Common myeloid progenitor, CD34-positive (primary cell): ENCODE measurements at places on chromosomes 1 and 21.
A peak's percentile ranks its signal among the peaks of the same experiment; 100 is the strongest.

DNA sequence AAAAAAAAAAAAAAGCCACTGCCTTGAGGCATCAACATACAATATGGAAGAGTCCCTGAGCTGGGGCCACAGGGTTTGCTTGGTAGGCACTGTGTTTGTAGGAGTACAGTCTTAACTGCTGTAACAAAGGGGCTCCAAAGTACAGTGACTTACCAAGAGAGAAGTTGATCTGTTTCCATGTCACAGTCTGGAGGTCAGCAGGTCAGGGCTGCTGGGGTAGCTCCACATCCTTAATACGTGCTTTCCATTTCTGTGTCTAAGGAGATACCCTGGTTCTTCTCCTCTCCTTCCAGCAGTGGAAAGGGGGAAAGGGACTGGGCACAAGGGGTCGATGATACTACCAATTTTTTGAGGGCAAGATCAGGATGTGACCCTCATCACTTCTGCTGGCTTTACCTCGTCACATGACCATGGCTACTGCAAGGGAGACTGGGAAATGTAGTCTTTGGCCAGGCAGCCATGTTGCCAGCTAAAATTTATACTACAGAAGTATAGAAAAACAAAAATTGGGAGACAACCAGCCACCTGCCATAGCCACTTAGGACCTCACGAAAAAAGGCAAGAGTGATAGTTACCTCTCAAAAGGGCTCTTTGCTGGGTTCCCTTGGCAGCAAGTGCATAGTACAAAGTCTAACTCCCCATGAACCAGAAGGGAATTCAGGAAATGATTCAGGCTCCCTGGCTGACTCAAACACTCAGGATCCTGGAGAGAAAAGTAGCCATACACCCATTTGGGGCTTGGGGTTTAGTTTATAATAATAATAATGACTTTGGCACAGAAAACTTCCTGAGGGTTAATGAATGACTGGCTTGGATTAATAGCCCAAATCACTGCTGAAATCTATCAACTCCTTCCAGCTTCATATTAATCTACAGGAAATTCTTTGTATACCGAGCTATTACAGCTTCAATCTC is 52.7 kb upstream of the ATP5PO start:
- H3K4me1 ChIP-seq = peaks cover 3% of the 10 kb centered on the region
- no peak overlapping the region for H3K4me3 ChIP-seq
- peak; percentile 38 for DNase-seq

- H3K27ac ChIP-seq = no peak overlapping the region
- no peak for DNase-seq
- H3K36me3 ChIP-seq = no peaks in the 10 kb centered on the region
These were observed 454.4 kb upstream of the ADGRL4 start for GRCh38 chr1:79460773-79461436.

- no peaks in the 10 kb centered on the region for H3K27me3 ChIP-seq
- DNase-seq = no peak
These were observed 707.2 kb downstream of the RWDD3 start for GRCh38 chr1:95941121-95941798.

DNA sequence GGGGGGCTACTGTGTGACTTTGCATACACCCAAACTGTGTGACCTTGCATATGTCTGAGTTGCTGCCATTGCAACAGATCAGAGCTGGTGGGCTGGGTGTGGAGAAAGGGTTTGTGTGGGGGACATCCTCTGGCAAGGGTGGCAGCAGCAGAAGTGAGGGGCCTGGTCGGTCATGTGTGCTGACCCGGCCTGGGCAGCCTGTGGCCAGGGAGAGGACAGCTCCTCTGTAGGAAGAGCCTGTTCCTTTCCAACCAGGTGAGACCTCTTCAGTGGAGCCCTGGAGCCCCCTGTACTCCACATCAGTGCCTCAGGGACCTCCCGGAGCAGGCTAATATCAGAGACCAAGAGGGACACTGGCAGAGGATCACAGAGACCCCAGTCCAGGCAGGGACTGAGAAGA is 8.3 kb downstream of the PCSK9 start:
- DNase-seq = no peak
- H3K4me3 ChIP-seq = no peak overlapping the region
- H3K27me3 ChIP-seq = no peaks in the 10 kb centered on the region
- no peaks in the 10 kb centered on the region for H3K4me1 ChIP-seq
- no peak overlapping the region for H3K27ac ChIP-seq
- no peaks in the 10 kb centered on the region for H3K36me3 ChIP-seq

DNA sequence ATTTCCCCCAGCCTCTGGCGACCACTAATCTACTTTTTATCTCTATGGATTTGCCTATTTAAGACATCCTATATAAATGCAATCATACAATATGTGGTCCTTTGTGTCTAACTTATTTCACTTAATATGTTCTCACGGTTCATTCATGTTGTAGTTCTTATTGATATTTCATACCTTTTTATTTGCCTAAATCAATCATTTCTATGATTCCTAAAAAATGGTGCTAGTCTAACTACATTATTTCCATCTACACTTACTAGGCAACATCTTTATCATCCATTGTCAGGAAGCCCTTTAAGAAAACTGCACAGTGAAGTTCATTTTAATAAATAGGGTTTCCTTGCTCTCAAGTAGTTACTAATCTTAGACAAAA is 380 bp upstream of the FBXO28 start:
- peaks cover 24% of the 10 kb centered on the region for H3K4me1 ChIP-seq
- peak overlapping the region; percentile 95 for H3K4me3 ChIP-seq
- H3K27ac ChIP-seq = peak overlapping the region; percentile 94
- peaks cover under 1% of the 10 kb centered on the region for H3K36me3 ChIP-seq
- no peaks in the 10 kb centered on the region for H3K27me3 ChIP-seq

DNA sequence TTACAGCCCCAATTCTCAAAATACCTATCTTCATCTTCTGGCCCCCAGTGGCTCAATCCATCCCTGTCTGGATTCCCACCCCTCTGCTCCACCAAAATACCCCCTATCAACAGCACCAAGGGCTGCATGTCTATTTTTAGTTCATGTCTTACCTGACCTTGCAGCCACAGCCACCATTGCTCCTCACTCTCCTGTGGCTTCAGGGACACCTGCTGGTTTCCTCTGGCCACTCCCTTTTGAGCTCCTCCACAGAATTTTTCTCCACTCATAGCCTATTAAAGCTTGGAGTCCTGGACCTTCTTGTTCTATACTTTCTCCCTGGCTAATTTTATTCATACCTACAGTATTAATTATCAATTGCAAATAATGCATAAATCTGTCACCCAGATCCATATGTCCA is 125.3 kb upstream of the NGF start:
- H3K4me1 ChIP-seq = peaks cover 12% of the 10 kb centered on the region
- H3K27me3 ChIP-seq = no peaks in the 10 kb centered on the region
- no peak overlapping the region for H3K27ac ChIP-seq
- no peak for DNase-seq
- H3K4me3 ChIP-seq = no peak overlapping the region

DNA sequence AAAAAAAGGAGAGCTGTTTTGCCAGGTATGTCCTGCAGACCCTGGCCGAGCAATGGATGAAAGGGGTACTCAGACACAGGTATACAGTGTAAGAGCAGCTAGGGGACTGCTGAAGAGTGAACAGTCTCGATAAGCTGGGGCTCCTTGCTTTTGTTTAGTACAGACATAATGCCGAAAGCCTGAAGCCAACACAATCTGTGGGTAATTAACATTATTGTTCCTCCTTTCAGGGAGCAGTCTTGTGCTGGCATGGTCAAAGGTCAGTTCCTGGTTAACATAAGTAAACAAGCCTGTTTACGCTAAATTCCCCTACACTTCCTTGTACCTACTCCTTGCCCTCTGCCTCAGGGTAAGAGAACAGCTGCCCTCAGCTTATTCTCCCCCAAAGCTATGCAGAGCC is 272.3 kb upstream of the ST6GALNAC5 start:
- no peaks in the 10 kb centered on the region for H3K36me3 ChIP-seq
- no peaks in the 10 kb centered on the region for H3K27me3 ChIP-seq
- H3K4me1 ChIP-seq = no peaks in the 10 kb centered on the region
- DNase-seq = no peak
